Sigmoid colon (tissue), 7 donors: ENCODE measurements at places on chromosomes 3 and 15. TPM values are rescaled to one million over a fixed set of nuclear protein-coding genes. Genes with fewer than 3 reads are reported as not detected.

TJP1 gene
- 28.0 TPM for polyA plus RNA-seq

SOX14 gene
- not detected for polyA plus RNA-seq

CA12 gene
- 29.4 TPM for polyA plus RNA-seq

OR5K2 gene
- polyA plus RNA-seq, result not detected

MYL3 gene
- 2.4 TPM for polyA plus RNA-seq

RLBP1 gene
- not detected for polyA plus RNA-seq

CEP63 gene
- 16.6 TPM for polyA plus RNA-seq

ACTC1 gene
- 3.0 TPM for polyA plus RNA-seq
